K562 (cell line): ENCODE measurements at places on chromosomes 3 and 15. TPM values are rescaled to one million over a fixed set of nuclear protein-coding genes. Genes with fewer than 3 reads are reported as not detected.

DNA sequence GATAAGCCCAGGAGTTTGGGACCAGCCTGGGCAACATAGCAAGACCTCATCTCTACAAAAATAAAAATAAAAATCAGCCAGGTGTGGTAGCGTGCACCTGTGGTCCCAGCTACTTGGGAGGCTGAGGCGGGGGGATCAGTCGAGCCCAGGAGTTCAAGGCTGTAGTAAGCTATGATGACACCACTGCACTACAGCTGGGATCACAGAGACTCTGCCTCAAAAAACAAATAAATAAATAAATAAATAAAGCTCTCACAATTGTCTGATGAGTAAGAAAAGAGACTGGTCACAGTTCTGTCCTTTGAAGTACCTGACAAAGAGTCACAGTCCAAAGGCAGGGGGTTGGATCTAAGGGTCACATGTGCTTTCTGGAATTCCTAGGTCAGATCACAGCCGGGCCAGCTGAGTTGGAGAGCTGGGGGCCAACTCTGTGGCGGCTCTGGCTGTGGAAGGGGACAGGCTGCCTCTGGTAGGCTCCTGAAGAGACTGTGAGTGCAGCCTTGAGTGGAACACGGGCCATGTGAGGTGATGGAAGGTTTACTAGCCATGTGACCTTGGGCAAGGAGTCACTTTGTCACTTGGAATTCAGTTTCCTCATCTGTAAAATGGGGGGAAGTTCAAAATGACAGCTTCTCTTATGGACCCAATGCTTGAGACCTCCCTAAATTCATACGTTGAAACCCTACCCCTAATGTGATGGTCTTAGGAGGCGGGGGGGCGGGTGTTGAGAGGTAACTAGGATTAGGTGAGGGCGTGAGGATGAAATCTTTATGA is 47.2 kb downstream of the WHAMM start:
- DNase-seq: no peak

- no peak for DNase-seq
Observed at GRCh38 chr15:90407871-90408317, 19.9 kb downstream of the IQGAP1 start.

GRCh38 chr3:55467099-55467498 is 20.0 kb downstream of the WNT5A start:
- DNase-seq: no peak

- DNase-seq: no peak
Observed at GRCh38 chr3:31971607-31972006, 9.5 kb downstream of the OSBPL10 start.

DNA sequence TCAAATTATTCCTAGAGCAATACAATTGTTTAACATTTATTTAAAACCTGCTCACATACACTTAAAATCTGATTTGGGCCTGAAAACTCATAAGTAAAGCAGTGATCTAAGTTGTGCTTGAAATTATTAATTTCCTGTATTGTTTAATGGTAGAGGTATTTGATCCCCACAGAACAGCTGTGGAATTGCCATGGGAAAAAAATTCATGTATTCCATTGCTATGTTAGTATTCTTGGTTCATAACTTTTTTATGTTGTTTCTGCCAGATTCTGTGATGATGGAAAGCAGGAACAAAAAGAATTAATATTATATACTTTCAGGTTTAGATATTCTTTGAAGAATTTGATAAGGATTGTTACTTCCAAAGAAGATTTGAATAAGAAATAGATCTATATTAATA is 831.5 kb upstream of the NR2F2 start:
- DNase-seq: no peak

GRCh38 chr15:65771870-65772269 is 20.2 kb downstream of the DENND4A start:
- DNase-seq: no peak

DNA sequence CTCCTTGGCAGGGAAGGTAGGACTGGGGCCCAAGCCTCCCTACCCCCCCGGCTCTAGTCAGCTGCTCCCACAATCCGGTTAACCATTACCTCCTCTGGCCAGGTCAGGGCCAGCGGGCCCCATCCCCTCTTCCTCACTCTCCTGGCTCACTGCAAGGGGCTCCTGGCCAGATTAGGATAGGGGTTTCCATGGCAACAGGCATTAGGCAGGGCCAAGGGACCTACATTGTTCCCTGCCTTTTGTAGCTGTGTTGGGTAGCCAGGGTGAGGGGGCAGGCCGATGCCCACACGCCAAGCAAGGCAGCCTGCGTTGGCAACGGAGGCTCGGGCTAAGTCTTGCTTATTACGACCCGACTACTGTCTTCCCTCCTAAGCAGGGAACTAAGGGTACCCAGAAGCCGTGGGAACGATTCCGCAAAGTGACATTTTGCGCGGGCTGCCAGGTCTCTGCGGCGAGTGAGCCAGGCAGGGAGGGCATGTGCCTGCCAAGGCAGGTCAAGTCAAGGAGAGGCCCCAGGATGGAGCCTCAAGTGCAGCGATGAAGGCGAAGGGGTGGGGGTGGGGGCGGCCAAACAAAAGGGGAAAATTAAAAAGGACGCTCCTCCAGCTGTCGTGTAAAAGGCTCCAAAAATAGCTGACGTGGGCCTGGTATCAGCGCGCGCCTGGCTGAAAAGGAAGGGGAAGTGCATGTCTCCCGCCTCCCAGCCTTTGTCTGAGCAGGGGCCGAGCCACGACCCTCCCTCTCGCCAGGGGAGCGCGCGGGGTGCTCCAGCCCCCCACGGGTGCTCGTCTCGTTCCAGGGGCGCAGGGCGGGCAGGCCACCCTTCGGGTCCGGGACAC is 919 bp downstream of the IDH2 start:
- DNase-seq: no peak

GRCh38 chr3:31361371-31362273 is 171.1 kb upstream of the STT3B start:
- DNase-seq: no peak

- DNase-seq: peak; percentile 34
Observed at GRCh38 chr3:37546876-37547275, 314.8 kb upstream of the CTDSPL start.

DNA sequence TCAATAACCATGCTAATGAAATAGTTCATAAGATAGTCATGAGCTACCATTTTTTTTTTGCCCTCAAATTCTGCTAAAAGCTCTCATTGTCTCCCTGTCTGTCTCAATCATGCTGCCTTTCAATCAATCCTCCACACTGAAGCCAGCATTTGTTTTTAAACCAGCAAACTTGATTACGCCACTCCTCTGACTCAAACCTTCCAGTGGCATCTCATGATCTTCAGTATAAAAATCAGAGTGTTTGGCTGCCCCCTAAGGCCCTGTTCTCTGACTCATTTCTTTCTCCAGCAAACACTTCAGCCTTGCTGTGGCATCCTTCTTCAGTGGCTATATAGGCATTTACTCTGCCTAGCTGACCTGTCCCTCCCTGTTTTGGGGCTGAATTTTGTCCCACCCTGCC is 36.0 kb upstream of the EOMES start:
- DNase-seq: no peak

DNA sequence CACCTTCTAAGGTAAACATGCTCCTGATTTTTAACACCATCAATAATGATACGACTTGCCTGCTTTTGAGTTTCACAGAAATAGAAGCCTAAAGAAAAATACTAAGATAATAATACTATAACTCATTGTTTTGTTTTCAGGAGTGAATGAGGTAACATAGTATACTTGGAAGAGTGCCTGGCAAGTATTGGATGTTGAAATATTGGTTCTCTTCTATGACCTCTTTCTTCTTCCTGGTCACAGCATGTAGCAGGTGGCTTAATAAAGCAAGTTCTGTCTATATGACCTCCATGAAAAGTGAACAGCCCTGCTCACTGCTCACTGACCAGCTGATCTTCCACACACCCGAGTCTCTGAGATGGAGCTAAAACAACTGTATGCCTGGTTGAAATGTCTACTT is 312.3 kb upstream of the ONECUT1 start:
- DNase-seq: no peak

DNA sequence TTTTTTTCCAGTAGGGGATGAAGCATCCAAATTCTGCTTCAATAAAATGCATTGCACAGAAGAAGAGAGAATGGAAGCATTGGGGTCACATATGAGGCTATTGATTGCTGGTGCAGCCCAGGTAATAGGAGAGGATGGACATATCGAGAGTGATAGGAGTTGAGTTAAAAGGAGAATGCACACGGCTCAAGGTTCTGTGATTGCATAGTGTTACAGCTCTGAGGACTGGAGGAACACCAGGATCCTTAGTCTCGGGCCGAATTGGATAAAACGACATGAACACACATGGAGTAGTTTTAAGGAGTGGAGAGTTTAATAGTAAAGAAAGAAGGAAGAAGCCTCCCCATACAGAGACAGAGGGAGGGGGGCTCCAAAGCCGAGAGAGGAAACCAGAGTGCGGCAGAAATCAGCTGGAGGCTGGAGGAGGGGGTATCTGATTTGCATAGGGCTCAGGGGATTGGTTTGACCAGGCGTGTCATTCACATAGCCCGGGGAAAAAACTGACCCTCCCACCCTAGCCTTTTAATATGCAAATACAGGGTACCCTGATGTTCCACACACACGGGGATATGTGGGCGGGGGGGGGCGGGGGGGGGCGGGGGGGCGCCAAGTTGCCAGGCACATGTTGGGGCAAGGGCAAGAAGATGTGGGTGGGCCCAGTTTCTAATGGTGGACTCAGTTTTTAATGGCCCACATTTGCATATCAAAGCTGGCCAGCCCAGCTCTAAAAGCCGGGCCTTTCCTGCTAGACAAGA is 156.9 kb downstream of the AGBL1 start:
- no peak for DNase-seq

DNA sequence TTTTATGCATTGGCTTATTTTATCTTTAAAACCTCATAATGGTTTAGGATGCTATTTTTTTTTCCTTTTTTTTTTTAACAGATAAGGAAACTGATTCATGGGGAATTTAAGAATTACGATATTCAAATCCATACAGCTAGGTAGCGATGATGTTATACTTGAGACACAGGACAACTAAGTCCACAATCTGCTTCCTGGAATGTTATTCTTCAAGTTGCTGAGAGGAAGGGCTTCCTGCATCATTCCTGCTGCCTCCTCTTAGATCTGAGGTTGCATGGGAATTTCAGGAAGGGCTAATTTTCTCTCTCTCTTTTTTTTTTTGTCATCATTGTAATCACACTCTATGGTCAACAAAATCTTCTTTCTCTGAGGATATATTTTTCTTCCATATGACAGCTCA is 595.5 kb downstream of the GRM7 start:
- DNase-seq: no peak

DNA sequence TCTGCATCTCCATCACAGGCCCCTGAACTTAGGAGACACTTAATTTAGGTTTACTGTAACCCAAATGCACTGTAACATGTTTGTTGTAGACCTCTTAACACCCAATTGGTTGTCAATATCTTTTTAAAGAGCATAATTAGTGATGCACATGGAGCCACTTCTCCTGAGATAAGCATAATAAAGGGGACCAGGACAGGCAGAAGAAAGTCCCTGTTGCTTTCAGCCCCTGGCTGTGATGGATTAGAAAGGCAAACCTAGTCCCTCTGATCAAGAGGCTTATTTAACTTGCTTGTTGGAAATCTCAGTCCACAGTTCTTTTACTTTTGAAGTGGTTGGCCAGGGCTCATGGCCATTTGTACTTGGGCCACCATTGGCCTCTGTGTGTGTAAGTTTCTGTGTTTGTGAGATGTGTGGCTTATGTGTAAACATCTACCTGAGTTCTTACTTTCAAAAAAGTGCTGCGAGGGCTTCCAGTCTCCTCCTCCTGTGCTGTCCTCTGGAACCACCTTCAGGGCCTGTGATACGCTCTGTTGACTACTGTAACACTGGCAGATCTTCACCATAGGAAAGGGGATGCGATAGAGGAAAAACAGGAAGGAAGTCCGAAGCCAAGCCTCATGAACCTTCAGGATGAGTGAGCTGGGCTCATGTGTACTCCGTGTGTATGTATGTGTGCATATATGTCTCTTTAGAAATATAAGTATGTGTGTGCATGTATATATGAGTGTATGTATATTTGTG is 136.2 kb downstream of the EPHB1 start:
- no peak for DNase-seq

GOLGA8A gene
- total RNA-seq: 77.0 and 86.3 TPM in 2 replicates

ZPLD1 gene
- total RNA-seq: not detected in 2 replicates

SLC24A1 gene
- total RNA-seq: 6.7 and 8.2 TPM in 2 replicates

FOXB1 gene
- not detected in 2 replicates for total RNA-seq

PTX3 gene
- total RNA-seq: 0.09 and 0.20 TPM in 2 replicates

CHCHD4 gene
- total RNA-seq: 53.5 and 55.4 TPM in 2 replicates

RPUSD2 gene
- 24.0 and 30.2 TPM in 2 replicates for total RNA-seq

KBTBD13 gene
- total RNA-seq: 0.11 and 0.13 TPM in 2 replicates

LRRIQ4 gene
- total RNA-seq: not detected in 2 replicates

LHFPL4 gene
- total RNA-seq: not detected in 2 replicates

SAMD7 gene
- total RNA-seq: not detected in 2 replicates

PARP15 gene
- 0.38 and 0.45 TPM in 2 replicates for total RNA-seq

TUBGCP5 gene
- 16.1 and 18.9 TPM in 2 replicates for total RNA-seq

TEX55 gene
- not detected in 2 replicates for total RNA-seq

LRRC34 gene
- total RNA-seq: not detected in 2 replicates

CDCP1 gene
- total RNA-seq: 13.9 and 16.4 TPM in 2 replicates
